ENCODE measurements at places on chromosomes 4 and X. TPM values are rescaled to one million over a fixed set of nuclear protein-coding genes. Genes with fewer than 3 reads are reported as not detected.

GRCh38 chr4:69104719-69105275 is 8.5 kb downstream of the UGT2B7 start:
- no peak for DNase-seq

DNA sequence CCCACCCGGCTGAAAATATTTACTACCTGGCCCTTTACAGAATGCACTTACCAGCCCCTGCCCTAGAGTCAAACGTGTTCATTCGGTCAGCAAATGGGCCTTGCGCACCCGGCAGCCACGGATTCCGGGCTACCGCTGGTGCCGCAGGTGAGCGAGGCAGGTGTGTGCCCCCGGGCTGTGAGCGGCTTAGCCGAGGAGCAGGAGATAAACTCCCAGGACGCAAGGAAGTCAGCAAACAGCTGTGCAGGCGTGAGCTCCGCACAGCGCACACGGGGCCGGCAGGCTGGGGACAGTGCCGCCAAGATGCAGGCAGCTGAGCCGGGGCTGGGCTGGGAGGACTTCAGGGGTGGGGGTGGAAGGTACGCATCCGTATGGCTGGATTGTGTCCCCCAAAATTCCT is 211.2 kb upstream of the PSAPL1 start:
- no peak for DNase-seq

DNA sequence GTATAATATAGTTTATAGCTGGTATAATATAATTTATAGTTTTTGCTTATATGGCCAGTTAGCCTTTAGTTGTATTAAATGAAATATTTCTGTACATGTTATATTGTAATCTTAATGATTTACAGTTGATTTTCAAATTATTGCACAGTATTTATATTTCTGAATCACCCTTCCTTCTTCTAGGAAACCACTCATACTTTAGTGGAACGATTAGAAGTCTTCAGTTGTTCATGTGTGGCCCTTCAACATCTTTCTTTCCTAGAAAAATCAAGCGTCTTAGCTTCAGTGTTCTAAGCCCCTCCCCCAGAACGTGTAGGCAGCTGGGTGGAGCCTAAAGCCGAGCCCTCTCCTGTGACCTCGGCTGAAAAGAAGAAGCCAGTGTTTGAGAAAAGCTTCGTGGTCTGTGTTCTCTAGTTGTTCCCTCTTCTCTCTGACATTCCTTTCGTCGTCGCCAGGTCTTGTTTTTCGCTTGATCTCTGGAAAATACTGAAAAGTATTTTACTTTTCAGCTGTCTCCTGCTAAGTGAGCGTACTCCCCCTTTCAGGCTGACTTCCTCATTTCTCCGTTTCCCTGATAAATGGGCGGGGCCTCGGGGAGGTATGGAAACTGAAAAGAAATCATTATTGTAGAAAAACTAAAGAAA is at the start of gene C4orf33:
C4orf33 (plus strand) TSS at position 342 of the 644 bp plus-strand sequence. CDS start 6,459 bp downstream, outside the sequence.
- DNase-seq, result peak; percentile 88

DNA sequence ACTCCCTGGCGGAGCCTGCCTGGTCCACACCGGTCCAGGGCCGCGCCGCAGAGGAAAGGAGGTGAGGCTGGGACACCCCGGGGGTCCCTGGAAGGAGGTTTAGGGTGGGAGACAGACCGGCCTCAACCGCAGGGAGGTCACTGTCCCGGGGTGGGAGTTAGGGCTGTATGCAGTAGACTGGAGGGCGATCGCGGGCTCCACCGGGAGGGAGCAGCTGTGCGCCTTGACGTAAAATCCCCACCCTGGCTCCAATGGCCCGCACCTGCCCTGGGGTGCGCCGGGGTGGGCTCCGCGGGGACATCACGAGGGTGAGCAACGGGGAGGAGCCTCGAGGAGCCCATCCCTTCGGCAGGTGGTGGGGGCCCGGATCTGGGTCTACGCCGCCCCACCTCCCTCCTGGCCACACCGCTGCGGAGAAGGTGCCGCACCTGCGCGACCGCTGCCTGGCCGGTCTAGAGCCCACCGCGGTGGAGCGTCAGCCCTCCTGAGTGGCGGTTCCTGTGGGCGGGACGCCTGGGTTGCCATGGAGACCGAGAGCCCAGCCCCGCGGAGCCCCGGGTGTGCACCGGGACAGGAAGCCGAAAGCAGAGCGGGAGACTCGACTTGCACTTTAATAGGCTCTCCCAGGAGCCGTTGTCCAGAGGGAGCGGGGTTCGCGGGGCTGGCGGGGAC is 105.1 kb downstream of the ADRA2C start:
- DNase-seq, result peak; percentile 58

DNA sequence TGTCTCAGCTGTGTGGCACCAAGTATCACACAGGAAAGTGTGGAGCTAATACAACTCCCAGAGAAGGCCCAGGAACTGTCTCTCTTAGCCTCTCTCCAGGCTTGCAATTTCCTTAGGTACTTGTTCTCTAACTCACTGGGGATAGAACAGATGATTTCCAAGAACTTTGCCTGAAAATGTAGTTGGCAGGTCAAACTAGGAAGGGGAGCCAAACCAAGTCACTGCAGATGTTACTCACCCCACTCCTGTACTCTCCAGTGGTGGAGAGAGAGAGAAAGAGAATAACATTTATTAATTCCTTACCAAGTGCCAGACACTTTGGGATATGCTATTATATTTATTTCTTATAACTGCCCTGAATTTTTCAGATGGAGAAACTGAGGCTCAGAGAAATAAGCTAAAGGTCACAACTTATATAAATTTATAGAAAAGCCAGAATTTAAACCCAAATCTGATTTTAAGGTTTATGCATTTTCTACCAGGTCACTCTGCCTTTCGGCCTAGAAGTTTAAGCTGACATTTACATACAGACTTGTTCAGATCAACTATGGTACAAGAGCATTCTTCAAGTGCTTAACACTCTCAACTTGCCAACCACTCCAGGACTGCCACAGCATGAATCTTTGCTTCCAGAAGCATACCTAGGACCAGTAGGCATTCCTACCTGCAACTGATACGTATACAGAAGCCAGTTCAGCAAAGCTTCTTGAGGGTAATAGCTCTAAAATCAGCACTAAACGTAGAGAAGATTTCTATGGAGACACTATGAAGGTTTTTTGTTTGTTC is 248.6 kb upstream of the ETNPPL start:
- DNase-seq, result no peak

DNA sequence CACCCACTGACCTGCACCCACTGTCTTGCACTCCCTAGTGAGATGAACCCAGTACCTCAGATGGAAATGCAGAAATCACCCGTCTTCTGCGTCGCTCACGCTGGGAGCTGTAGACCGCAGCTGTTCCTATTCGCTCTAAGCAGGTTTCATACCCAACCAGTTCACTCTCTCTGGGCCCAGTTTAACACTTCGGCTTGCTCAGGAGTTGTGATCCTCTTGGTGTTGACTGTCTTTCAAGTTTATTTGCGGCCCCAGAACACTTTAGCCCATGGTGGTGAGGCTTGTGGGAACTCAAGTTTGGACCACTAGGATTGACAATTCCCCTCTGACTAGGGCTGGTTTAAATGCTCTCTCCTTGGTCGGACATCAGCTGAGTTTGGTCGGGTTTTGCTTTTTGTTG is 147.0 kb downstream of the DACH2 start:
- no peak for DNase-seq

GRCh38 chr4:112213091-112213490 is 18.5 kb upstream of the AP1AR start:
- no peak for DNase-seq

DNA sequence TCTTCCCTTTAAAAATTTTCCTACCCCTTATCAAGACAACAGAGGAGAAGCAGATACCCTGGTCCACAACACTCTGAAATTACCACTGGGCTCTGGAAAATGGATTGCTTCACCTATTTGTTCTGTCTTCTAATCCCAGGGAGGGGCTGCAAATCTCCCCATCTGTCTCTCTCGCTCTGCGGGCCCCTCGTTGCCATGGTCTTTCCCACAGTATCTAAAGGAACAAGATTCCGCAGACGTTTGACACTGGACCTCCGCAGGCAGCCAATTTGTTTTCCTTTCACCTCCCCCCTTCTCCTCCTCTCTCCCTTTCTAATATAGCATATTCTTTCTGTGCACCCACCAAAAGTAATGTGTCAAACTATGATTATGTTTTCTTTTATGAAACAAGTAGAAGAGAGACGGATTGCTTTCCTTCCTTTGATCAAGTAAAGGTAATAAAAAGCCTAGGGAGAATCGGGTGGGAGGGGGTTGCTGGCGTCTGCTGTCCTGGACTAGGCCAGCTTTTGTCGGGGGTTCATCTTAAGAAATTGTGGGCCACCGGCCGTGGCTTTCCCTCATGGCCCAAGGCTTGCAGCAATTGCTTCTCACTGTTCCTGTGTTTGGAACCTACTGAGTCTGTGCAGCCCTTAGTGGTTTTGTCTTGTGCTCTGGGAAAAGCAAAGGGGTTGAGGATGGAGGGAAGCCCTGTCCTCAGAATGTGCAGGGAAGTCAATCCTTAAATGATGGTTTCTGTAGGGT is 81.0 kb downstream of the MGST2 start:
- DNase-seq, result no peak

GRCh38 chrX:27995611-27996010 is 14.4 kb upstream of the DCAF8L1 start:
- DNase-seq, result no peak

DNA sequence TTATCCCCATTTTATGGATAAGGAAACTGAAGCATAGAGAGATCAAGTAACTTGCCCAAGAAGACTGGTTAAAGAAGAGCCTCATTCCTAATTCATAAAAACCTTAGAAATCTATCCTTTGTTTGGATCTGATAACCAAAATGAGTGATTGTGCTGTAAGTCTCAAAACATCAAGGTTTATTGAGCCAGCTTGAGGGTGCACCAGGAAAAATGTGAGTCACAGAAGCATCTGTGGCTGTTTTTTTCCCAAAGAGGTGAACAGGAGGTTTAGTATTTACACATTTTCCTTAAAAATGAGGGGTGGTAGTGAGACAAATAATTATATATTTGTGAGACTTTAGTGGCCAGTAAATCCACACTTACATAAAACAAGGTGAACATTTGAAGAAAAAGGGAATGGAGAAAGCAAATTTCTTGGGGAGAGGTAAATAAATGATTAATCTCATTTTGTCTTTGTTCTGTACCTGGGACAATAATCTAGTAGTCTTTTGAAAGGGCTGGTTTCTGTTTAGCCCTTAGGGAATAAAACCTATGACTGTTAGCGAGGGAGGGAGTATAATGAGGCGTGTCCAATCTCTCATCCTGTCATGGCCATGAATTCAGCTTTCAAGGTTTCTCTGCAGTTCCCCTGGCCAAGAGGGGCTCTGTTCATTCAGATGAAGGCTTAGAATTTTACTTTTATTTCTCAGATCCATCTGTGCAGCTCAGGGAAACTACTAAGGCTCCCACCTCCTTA is 12.2 kb upstream of the FMR1 start:
- no peak for DNase-seq

- no peak for DNase-seq
These were observed 51.5 kb downstream of the STARD8 start for GRCh38 chrX:68698942-68699341.

GRCh38 chr4:187268940-187269339 is 545.3 kb upstream of the FAT1 start:
- DNase-seq, result no peak

DNA sequence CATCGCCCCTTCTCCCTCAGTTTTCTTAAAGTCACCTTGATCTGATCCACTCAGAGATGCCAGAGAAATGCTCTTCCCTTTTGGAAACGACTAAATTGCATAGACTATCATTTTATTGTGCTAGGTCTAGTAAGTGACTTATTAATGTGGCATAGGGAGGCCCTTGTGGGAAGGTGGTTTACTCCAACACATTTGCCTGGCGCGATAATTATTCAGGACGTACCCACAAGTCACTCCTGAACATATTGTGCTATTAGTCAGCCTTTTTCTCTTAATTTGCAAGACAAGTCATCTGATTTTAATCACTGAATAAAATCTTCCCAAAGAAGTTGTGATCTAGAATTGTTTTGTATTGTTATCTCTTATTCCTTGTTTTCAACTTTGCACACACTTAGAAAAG is 7.6 kb downstream of the ENPEP start:
- DNase-seq, result no peak

GRCh38 chr4:104420766-104421165 is 73.9 kb downstream of the CXXC4 start:
- DNase-seq, result no peak

GRCh38 chr4:154124539-154125255 is 335.8 kb upstream of the SFRP2 start:
- DNase-seq, result no peak

DNA sequence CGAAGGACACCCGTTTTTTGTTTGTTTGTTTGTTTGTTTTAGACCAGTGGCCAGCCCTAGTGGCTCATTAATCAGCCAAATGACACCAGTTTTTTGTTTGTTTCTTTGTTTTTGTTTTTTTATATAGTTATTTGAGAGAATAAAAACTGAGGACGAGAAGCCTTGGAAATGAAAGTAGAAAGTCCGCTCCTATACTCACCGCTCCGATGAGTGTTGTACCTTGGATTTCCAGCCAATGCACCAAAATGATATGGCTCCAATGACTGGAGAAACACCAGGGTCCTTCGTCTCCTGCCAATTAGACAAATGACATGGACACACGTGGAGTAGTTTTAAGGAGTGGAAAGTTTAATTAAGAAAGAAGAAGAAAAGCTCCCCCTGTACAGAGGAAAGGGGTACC is 87.9 kb downstream of the ZXDA start:
- DNase-seq, result no peak

- DNase-seq, result no peak
These were observed 29.8 kb upstream of the EPGN start for GRCh38 chr4:74278490-74278889.

GRCh38 chr4:70392057-70392776 is 5.5 kb upstream of the OPRPN start:
- no peak for DNase-seq

DNA sequence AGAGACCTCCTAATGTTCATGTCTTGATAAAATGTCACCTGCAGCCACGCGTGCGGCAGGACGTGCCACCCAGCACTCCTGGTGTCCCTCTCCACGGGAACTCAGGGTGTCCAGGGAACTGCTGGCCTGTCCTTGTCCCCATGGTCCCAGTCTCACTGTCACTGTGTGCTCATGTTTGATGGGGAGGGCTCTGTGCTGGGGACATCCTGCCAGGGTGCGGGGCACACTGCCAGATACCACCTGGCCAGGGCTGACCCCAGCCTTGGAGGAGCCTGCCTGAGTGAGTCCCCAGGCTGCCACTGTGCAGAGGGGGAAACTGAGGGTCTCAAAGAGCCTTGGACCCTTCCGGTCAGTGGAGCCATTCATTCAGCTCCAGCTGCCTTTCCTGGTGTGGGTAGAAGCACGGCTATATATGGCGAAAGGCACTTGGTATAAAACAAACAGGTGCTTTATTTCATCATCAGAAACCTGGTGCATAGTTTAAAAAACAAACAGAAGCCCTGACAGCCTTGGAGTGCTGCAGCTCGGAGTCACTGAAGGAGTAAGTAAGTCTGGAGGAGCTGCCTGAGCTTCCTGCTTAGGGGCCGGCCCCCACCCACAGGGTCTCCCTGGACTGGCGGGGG is 33.0 kb downstream of the NOP14 start:
- no peak for DNase-seq

The CITED1 gene
- not detected for total RNA-seq

The KDR gene
- not detected for total RNA-seq

The NAT8L gene
- 0.34 TPM for total RNA-seq

The LRCH2 gene
- total RNA-seq, result not detected

The RIBC1 gene
- 1.7 TPM for total RNA-seq

The GAGE12H gene
- total RNA-seq, result not detected

The MAB21L2 gene
- total RNA-seq, result not detected

The P2RY8 gene
- 142 TPM for total RNA-seq

The CLOCK gene
- total RNA-seq, result 15.2 TPM

The GLA gene
- 27.7 TPM for total RNA-seq

Measured in B cell (primary cell).